ENCODE measurements at places on chromosomes 16 and 17.

- DNase-seq, result no peak
These were observed 44.5 kb downstream of the EFCAB13 start for GRCh38 chr17:47368262-47368661.

GRCh38 chr16:55154956-55155355 lies 169.0 kb upstream of the IRX6 start:
- no peak for DNase-seq

DNA sequence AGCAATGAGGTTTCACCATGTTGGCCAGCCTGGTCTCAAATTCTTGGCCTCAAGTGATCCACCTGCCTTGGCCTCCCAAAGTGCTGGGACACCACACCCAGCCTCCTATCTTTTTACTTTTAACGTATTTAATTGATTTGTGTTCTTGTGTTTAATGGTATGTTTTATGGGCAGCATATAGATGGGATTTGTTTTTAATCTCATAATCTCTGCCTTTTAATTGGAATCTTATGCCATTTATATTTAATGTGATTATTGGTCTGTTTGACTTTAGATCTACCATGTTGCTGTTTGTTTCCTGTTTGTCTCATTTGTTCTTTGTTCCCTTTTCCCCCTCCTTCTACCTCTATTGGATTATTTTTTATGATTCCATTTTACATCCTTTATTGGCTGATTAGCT lies 12.2 kb downstream of the SLC26A11 start:
- no peak for DNase-seq

- DNase-seq, result no peak
These were observed 71.6 kb upstream of the ALOX12 start for GRCh38 chr17:6924208-6924607.

DNA sequence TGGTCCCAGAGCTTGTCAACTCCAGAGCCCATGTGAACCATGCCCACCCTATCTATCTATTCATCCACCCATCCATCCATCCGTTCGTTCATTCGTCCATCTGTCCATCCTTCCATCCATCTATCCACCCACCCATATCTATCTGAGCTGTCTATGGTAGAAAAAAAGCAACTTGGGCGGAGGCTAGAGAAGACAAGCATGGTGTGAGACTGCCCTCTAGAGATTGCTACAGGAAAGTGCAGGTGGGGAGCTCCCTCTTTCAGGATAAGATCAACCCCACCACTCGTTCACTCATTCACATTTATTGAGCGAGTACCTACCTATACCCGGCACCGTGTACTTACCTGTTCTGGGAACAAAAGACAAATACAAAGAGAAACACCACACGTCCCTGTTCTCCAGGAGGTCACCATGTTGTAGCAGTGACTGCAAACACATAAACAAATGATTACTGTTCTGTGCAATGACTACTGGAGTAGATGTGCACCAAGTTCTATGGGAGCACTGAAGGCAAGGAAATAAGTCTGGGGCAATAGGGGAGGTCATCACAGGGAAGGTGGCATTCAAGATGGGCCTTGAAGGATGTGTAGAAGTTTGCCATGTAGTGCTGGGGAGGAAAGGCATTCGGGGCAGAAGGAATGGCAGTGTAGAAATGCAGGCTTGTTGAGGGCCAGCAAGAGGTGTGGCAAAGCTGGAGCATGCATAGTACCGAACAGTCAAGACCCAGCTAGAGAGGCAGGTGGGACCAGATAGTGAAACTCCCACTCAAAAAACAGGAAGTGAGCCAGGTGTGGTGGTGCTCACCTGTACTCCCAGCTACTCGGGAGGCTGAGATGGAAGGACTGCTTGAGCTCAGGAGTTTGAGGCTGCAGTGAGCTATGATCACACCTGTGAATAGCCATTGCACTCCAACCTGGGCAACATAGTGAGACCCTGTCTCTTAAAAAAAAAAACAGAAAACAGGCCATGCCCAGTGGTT lies 13.4 kb upstream of the ATP5MC1 start:
- no peak for DNase-seq

GRCh38 chr17:73304438-73304837 lies 7.4 kb downstream of the CDC42EP4 start:
- DNase-seq, result no peak

GRCh38 chr17:82377924-82378740 lies 6.6 kb downstream of the UTS2R start:
- DNase-seq, result no peak

DNA sequence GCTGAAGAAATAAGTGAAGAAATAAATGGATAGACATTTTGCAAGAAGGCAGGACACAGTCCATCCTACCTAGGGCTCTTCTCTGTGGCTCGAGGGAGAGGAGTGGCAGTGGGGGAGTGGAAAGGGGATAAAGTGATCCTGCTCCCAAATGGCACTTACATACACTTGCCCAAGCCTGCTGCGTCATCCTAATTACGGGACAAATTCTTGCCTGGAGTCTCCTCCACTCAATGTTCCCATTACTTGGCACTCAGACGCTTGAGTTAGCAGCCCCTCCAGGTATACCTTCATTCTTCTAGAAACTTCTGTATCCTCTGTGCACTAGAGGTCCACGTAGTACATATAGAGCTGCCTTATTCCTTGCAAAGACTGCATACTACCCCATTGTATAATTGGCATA lies 15.7 kb upstream of the MAP3K14 start:
- DNase-seq, result no peak

GRCh38 chr16:84754353-84754856 lies 54.6 kb downstream of the USP10 start:
- no peak for DNase-seq

GRCh38 chr16:73161977-73162376 lies 114.0 kb upstream of the ZFHX3 start:
- no peak for DNase-seq

Measured in nucleus accumbens (tissue), 56 donors.